ENCODE measurements at places on chromosomes 3 and 15.

DNA sequence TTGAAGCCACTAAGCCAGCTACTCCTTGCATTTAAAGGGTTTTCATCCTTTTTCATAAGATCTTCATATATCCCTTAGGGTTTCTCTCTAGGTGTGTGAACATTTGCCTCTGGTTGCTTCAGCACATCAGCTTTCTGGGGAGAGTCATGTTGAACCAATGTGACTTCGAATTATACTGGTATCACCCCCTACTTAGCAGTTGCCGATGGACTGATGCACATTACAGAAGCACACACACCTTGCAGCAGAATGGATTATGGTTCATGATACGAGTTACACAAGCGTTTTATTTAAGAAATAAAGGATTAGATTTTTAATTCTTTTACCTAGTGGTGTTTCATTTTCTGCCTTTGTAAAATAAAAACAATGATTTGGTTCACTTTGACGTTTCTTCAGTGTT is 39.6 kb downstream of the FBXO22 start:
- DNase-seq: no peak

GRCh38 chr15:80404057-80404760 is at the start of gene ARNT2:
ARNT2 (plus strand) TSS chr15:80404382; CDS start chr15:80404516, 134 bp downstream.
- no peak for DNase-seq

- DNase-seq: peak; percentile 51
Observed at GRCh38 chr3:123586131-123586530, 1.3 kb upstream of the HACD2 start.

GRCh38 chr15:51935466-51936104 is 36.0 kb downstream of the LEO1 start:
- no peak for DNase-seq

DNA sequence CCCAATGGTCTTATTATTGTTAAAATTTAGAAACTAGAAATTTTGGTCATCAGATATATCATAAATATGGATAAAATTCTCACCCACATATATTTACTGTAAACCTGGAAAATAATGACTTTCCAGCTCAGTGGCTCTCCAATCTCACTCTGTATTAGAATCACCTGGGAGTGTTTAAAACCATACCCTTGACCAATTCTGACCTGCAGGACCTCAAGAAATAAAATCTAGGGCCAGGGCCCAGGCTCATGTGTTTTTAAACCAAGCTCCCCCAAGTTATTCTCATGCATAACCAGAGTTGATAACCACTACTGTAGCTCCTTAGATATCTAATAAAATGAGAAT is 372.1 kb downstream of the SHQ1 start:
- DNase-seq: no peak

All from stimulated activated CD4-positive, alpha-beta T cell treated with anti-CD3 and anti-CD28 coated beads, Interleukin-4, amount 100 ng/mL, for 24 hours (primary cell).